ENCODE measurements at places on chromosomes 3 and 15.

DNA sequence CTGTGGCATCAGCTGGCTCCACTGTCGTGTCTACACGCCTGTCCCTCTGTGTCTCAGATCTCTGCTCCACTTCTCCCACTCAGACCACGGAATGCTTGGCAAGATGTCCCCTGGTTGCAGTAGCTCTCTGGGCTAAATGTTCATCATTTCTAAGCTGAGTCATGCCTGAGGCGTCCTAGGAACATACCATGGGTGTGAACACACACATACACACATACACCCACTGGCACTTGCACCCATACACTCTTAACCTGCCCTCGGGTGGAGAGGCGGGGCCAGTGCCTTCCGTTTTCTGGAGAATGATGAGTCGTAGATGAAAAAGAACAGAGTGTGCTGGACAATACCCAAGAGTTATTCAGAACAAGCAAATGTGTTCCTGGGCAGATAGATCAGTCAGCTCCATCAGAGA is 72.4 kb downstream of the SENP2 start:
- DNase-seq, result no peak

DNA sequence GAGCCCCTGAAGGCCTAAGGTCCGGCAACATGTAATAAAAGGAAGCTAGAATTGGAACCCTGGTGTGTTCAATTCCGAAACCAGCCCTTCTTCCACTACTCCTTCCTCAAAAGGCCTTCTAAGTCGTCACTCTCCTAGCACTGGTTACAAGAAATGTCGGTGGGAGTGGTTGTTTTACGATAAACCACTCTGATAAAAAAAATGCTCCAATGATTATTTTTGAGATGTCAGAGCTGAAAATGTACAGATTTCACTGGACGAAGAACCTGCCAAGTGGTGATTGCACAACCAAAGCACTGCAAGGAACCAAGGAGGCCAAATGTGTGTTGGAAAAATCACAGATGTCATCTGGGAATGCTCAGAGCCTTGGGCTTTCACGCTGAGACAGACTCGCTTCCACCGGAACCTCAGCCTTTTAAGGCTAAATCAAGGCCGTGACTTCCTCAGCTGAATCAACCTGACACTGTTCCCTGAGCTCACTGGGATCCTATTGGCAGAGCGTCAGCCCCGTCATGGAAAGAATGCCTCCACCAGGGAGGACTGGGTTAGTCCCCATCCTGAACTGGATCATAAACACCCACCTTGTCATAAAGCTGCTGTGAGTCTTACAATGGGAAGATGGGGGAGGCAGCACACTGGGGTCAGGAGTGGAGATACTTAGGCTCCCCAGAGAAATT is 108.1 kb upstream of the THBS1 start:
- DNase-seq, result no peak

DNA sequence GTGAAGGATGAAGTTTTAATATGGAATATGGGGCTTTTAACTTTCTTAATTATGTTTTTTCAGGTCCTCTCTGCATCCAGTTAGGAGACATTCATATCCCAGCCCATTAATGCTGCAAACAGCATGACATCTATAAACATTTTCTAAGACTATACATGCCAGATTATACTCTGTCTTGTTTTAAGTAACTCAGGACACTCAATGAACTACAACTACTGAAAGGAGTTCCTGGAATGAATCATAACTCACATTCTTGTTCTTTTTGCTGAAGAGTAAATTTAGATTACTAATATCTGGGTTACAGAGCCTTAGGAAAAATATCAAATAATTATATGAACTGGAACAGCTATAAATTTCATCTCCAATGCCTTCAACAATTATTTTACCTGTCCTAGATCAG is 167.4 kb downstream of the STAG1 start:
- no peak for DNase-seq

DNA sequence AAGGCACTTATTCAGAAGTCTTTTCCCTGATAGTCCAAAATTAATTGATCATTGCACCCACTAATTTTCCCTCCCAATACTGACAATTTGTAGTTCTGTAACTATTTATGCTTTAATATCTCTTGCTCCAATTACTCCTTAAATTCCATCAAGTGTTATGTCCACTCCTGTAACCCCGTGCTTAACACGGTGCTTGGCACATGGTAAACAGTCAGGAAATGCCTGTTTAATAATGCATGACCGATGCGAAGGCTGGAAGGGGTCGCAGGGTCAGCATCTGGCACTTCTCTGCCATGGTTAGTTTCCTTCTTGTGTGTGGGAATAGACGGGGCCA is 553 bp upstream of the SEC22A start:
- no peak for DNase-seq

GRCh38 chr15:23038726-23039142 is 635 bp downstream of the TUBGCP5 start:
- peak; percentile 17 for DNase-seq

DNA sequence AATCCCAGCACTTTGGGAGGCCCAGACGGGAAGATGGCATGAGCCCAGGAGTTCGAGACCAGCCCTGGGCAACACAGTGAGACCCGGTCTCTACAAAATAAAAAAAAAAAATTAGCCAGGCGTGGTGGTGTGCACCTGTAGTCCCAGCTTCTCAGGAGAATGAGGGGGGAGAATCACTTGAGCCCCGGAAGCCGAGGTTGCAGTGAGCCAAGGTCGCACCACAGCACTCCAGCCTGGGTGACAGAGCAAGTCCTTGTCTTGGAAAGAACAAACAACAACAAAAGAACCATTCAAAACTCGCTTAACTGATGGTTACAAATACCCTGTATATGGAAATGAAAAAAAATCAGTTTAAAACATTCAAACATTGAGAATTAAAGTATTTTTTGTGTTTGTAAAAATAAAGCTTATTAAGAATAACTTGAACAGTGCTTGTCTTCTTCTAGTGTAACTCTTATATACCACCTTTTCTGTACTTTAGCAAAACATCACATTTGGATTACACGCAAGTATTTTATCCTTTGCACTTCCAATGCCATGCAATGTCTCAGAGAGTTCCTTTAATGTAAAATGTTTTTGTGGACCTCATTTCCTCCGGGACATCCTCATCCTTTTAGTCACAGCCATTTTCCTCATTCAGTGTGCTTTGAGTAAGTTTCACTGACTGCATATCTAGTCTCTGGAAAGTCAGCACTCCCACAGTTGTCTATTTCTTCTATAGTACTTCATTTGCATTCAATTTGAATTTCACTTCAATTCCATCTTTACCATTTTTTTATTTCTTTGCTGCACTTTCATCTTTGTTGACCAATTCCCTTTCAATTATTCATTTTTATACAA is 113.0 kb upstream of the GOLGA8J start:
- no peak for DNase-seq

DNA sequence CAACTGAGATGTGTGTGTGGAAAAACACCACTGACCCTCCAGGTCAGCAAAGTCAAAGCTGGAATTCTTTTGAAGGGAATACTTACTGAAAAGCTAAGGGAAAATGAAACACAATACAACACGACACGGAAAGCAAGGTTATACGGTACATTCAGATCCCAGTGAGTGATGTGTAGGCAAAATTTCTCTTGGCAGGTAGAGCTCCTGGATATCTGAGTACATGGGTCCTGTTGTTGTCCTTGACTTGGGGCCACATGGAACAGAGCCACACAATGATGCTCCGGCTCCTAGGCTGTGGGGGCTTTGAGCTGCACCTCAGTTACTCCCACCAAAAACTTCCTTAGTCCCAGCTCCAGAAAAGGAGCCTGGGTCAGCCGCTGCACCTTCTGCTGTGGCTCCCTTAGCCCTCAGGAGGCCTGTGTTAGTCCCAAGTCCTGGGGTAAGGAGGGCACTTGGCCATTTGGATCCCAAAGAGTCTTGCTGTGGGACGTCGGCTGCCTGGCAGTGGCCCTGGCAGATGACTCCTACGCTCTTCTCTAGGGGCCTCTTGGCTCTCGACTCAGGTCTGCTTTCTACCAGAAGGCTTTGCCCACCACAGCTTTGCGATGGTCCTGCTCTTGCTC is 95.6 kb downstream of the ADCY5 start:
- DNase-seq, result no peak

DNA sequence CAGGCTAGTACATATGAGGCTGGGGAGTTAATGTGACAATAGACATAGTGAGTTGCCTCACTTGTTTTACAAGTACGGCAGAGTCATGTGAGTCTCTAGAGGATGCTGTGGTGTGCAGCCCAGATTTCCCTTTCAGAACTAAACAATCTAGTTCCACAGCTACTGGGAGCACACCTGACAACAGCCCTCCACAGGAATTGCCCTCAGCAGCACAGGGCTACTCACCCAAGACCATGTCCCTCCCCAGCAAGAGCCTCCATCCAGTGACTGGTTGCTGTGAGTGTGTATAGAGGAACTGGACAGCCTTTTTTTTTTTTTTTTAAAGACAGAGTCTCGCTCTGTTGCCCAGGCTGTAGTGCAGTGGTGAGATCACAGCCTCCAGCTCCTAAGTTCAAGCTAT is 40.2 kb upstream of the UBE2E2 start:
- no peak for DNase-seq

- DNase-seq, result no peak
Measured at GRCh38 chr15:43941555-43941954, 114.8 kb downstream of the WDR76 start.

GRCh38 chr3:46674031-46674845 is 19.2 kb downstream of the ALS2CL start:
- DNase-seq, result no peak

Measured in stimulated activated naive CD8-positive, alpha-beta T cell treated with anti-CD3 and anti-CD28 coated beads, Interleukin-15, Interleukin-2, amounts not matched to agents 100 U/mL and 50 U/mL, for 24 hours (primary cell).